ENCODE measurements at places on chromosomes 16 and 17. TPM values are rescaled to one million over a fixed set of nuclear protein-coding genes. Genes with fewer than 3 reads are reported as not detected.

The HSD11B2 gene
- not detected for total RNA-seq

The PSMD7 gene
- total RNA-seq: 85.0 TPM

The PPM1E gene
- total RNA-seq: 0.55 TPM

The NTN3 gene
- total RNA-seq: 2.4 TPM

The EPX gene
- not detected for total RNA-seq

The PIPOX gene
- total RNA-seq: 1.1 TPM

The HSD17B2 gene
- total RNA-seq: not detected

The PMFBP1 gene
- 0.66 TPM for total RNA-seq

The GRAP gene
- total RNA-seq: under 0.01 TPM

The CDC6 gene
- total RNA-seq: 41.8 TPM

The NOD2 gene
- total RNA-seq: 0.25 TPM

The PRRT2 gene
- 2.9 TPM for total RNA-seq

The CHST5 gene
- total RNA-seq: 0.11 TPM

The CDK5R1 gene
- 1.00 TPM for total RNA-seq
